ENCODE measurements at places on chromosomes 4 and X.

DNA sequence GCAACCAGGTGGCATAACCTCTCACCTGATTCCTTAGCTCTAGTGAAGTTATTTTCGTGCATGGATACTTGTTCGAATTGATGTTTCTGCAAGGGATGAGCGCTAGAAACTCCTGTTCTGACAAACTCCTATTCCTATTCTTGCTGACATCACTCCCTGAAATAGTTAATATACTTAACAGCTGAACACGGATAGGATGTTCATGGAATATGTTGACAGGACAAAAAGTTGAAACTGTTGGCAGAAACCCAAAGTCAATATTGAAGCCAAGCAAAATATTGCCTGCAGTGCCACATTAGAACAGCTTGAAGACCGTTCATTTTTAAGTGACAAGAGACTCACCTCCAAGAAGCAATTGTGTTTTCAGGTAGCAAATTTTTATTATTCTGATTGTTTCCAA lies at the start of gene KLKB1:
TSS of gene KLKB1 (plus strand) at position 287 of the 400 bp plus-strand sequence. CDS start 689 bp downstream, outside the sequence.
- no peak for DNase-seq

DNA sequence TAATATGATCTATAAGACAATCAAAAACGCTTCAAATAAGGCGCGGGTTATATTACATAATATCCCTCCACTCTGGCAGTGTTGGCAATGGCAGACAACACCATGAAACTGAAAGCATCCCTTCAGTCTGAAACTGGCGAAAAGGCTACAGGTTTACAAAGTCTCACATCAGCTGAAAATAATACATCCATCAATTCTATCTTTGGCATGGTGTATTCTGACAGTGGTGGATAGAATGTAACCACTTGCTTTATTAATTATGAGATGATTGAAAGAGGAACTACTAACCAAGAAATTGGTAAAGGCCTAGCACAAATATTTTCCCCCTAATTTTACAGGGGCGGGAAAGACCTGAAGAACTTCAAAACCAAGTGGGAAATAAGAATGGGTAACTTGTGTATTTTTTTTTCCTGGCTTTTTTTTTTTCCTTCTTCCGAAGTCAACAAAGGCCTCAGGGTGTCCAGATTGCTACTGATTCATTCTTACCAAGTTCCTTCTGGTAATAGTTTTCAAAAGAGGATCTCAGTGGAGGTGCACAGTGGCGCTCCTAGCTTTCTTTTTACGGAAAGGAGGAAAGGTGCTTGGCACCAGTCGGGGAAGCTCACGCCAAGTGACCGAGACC lies 728 bp downstream of the UBA6 start:
- no peak for DNase-seq

DNA sequence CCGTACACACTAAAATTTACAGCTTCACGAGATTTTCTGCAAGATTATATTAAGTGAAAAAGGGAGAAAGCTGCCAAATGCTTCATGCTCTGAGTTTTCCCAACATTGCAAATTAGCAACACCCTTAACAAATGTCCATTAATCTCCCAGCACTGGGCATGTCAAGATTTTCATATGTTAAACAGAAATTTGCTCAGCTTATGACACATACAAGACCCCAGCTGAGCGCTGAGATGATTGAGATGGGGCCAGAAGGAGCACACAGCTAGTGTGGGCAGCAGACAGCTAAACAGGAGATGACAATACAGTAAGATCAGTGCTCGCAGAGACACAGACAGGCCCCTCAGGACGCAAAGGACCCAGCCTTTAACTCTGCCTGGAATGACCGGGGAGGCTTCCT lies 208.8 kb downstream of the STK32B start:
- no peak for DNase-seq

- no peak for DNase-seq
Observed at GRCh38 chr4:113495790-113496189, 265.7 kb downstream of the CAMK2D start.

DNA sequence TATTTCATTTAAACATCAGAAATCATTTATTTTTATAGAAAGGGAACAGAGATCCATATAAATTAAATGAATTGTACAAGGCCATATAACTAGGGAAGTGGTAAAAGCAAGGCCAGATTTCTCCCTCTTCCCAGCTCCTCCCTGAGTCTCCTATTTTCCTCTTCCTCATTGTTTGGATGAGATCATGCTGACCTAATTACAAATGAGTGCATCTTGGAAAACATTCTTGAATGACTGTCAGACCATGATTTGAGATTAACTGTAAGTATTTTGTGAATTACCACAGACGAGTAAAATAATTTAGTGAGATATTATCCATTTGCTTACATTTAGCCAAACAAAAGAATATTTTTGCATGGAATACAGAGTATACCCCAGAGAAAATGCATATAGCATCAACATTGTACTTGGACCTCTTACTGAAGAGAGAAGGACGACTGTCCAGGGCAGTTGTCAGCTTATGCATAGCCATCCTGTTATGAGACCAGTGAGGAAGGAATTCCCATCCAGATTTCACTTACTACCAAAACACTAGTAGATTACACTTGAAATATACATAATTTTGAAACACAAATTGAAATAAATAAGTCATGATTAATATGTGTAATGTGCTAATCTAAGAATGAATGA lies 47.3 kb downstream of the SLAIN2 start:
- DNase-seq = no peak

GRCh38 chr4:5793514-5793913 lies 82.5 kb downstream of the EVC start:
- DNase-seq = no peak

All from SK-N-DZ (cell line).